ENCODE measurements at places on chromosomes 16 and 17. TPM values are rescaled to one million over a fixed set of nuclear protein-coding genes. Genes with fewer than 3 reads are reported as not detected.

Gene NT5C
- 48.8 TPM for total RNA-seq

Gene KRTAP4-9
- total RNA-seq, result not detected

- DNase-seq, result no peak
Observed at GRCh38 chr17:17087424-17088015, 45.3 kb downstream of the MPRIP start.

GRCh38 chr16:1093284-1094123 is 2.5 kb downstream of the C1QTNF8 start:
- DNase-seq, result peak; percentile 19

GRCh38 chr17:67481808-67482207 is 104.7 kb downstream of the PITPNC1 start:
- DNase-seq, result peak; percentile 77

DNA sequence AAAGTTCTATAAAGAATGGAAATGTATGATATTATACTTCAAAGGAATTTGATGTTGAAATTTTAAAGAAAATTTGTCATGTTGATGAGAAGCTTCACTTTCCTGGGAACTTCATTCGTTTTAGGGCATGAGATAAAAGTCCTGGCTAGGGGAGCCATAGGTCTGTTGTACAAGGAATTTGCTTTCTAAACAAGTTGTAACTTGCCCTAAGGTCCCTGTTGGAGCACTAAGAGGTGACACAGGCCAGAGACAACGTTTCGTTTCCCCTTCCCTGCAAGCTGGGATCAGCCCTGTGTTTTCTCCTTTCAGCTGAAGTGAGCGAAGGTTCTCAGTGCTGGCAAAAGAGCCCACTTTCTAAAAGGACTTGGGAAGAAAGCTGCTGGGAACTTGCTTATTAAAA is 16.6 kb downstream of the PLD6 start:
- DNase-seq, result no peak

Gene CHRNE
- total RNA-seq, result 3.6 TPM

DNA sequence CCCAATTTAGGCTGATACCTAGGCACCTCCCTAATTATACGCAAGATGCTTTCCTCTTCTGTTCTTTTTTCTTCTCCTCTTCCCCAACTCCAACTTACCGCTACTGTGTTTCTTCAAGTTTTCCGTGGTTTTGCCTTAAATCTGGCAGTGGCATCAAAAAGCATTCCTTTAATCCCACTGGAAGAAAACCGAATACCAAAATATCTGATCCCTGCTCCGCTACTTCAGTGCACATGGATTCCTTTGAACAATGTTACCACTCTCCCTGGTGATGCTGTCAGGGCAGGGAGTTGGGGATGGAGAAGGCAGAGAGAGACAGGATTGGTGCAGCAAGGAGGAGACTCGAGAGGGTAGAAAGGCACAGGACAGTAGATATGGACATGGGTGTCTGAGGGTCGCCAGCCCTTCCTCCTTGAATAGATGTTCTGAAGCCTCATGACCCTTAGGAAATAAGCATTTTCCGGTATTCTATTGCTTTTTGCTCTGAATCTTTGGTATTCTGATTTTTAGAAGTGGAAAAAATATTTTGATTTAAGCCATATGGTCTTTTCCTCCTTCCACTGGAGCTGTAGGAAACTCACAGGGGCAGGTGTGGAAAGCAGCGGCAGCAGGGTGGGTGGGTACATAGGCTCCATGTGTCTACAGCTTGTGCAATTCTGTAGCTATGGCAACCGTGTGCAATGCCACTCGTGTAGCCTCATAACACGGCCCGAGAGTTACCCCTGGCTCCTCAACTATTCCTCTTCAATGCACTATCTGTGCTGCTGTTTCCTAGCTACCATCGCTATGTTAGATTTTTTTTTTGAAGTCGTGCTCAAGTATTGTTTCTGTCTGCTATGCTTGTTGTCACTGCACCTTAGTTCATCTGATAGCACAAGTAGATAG is 32.3 kb upstream of the TANC2 start:
- no peak for DNase-seq

Gene ITGAX
- total RNA-seq, result 0.34 TPM

GRCh38 chr16:67112591-67113399 is 3.1 kb downstream of the PHAF1 start:
- DNase-seq, result peak; percentile 45

DNA sequence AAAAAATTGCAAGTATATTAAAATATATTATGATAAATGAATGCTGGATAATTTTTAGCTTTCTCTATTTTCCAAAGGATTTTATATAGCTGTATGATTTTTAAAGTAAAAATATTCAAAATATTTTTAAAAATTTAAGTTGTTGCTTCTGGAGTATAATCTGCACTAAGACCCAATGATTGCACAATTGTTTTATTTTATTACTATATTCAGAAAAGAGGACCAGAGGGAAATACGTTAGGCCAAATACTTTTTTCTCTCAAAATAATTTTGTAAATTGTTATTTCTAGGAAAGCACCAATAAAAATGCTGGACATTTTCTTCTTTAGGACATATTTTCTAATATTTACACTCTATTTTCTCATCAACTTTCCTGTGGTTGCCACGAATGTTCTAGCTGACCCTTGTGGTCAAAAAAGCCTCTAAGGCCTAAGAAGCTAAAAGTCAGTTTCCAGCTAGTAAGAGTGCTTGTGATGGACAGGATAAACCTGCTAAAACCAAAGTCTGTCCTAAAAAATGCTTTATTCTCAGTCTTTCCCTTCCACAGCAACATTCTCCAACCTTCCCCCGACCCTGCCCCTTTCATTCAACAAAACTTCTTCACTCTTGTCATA is 31.2 kb downstream of the MMD start:
- no peak for DNase-seq

- no peak for DNase-seq
Observed at GRCh38 chr17:2013994-2014317, 11.2 kb downstream of the RTN4RL1 start.

Gene PAQR4
- 9.4 TPM for total RNA-seq

Gene FBXW10B
- total RNA-seq, result 0.79 TPM

Gene TBC1D3
- total RNA-seq, result not detected

GRCh38 chr17:72267601-72268000 is 146.8 kb downstream of the SOX9 start:
- no peak for DNase-seq

Gene ATXN2L
- 74.3 TPM for total RNA-seq

DNA sequence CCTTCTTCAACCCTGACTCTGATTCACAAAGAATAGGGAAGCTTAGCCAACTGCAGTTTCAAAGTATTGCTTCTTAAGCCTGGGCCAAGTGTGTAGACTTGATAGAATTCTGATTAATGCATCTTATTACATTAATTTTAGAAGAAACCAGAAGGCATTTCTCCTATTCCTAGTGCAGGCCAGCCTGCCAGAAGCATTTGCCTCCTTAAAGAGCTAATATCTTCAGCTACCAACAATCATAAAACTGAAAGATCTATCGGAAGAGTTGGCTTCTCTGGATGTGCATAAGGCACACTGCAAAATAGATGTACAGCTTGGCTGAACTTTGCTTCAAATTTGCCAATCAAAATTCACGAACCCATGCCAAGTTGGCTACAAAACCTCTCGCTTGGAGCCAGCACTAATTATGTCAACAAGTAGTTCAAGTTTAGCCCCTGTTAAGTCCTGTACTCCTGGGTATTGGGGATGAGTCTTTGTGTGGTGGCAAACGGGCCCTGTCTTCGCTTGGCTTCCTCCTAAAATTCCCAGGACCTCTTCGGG is 717.8 kb downstream of the WWOX start:
- no peak for DNase-seq

GRCh38 chr17:81419886-81420768 is 24.9 kb downstream of the BAHCC1 start:
- DNase-seq, result no peak

DNA sequence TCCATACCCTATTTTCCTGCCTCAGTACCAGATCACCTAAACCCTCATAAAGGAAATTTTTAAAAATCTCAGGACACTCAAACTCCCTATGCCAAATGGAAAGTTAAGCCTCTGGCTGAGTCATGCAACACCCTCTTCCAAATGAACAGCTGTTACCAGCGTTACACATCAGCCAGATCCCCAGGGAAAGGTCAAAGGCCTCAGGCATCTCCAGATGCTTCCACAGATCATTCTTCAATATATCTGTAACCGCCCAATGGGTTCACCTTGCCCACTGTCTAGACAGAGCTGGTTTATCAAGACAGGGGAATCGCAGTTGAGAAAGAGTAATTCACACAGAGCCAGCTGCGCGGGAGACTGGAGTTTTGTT is 29.1 kb upstream of the SHCBP1 start:
- no peak for DNase-seq

GRCh38 chr17:64080174-64080618 is 49.7 kb downstream of the ERN1 start:
- DNase-seq, result no peak

Gene DPEP2
- total RNA-seq, result 2.9 TPM

- peak; percentile 63 for DNase-seq
Observed at GRCh38 chr17:63476854-63477479, at the start of gene ACE. ACE (plus strand) TSS chr17:63477061; CDS start chr17:63477095, 34 bp downstream.

- no peak for DNase-seq
Observed at GRCh38 chr16:10978871-10979446, 34.6 kb downstream of the CLEC16A start.

GRCh38 chr17:19492141-19492540 is 41.5 kb upstream of the SLC47A1 start:
- DNase-seq, result no peak

Gene KRT222
- 0.34 TPM for total RNA-seq

GRCh38 chr16:56938664-56939513 is 6.9 kb downstream of the HERPUD1 start:
- no peak for DNase-seq

Gene SGSM2
- total RNA-seq, result 52.6 TPM

- DNase-seq, result no peak
Observed at GRCh38 chr16:15610369-15610871, 32.5 kb downstream of the MARF1 start.

GRCh38 chr17:31476525-31477416 is 85.3 kb downstream of the RAB11FIP4 start:
- DNase-seq, result no peak

Gene NPB
- not detected for total RNA-seq

DNA sequence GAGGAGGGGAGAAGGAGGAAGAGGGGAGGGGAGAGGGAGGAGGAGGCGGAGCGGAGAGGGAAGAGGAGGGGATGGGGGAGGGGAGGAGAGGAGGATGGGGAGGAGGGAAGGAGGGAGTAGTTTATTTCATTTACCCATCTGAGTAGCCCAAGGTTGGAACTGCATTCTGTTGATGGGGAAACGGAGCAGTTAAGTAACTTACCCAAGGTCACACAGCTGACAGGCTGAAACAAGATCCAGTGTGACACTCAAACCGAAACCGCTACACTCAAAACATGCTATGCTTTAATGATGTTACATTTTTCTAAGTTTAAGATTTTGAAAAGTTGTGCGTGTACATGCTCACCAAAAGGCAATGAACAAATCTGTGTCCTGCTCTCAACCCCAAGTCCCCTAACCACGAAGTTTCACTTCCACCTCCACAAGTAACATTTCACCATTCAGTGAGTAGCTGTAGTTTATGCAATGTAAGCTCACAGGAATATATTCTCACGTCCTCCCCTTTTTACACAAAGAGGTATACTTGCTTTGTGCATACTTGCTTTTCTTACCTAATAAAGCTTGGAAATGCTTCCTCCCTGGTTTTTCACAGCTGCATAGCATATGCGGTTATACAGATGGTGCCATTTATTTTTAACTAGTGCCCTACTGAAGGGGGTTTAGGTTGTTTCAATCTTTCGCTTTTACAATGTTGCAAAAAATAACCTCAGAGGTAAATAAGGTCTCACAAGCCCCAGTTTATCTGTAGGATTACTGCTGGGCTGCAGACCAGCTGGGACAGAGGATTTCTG is 275.3 kb downstream of the PARN start:
- no peak for DNase-seq

Gene ATP2C2
- total RNA-seq, result not detected

DNA sequence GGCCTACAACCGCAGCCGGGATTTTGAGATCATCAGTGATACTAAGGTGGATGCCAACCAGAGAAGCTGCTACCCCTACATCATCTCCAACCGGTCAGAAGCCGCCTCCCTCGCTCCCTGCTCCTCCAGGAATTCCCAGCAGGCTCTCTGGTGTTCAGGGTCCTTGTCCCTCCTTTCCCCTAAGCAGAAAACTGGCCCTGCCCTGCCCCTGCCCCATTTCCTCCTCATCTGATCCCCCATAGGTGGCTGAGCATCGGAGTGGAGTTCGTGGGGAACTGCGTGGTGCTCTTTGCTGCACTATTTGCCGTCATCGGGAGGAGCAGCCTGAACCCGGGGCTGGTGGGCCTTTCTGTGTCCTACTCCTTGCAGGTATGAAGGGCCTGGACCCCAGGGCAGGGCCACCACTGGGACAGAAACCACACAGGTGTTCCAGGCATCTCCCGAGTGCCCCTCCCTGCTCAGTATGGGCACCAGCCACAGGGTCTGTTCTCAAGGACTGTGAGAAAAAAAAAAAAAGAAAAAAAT is 29.8 kb downstream of the ANKRD40 start:
- DNase-seq, result no peak

DNA sequence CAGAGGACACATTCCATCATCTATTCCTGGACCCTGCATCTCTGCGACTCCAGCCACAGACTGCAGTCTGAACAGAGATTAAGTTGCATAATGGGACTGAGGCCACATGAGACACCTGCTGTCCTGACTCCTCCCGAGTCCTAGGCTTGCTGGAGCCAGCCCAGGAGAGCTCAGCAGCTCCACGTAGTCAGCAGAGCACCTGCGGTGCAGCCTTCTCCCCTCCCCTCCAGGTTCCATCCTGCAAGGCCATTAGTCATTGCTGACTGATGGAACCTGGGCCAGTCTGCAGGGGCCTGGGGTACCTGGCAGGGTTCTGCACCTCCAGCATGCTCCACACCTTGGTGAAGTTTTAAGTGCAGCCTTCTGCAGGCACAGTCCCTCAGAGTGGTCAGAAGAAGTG is 76.7 kb downstream of the PLD6 start:
- no peak for DNase-seq

DNA sequence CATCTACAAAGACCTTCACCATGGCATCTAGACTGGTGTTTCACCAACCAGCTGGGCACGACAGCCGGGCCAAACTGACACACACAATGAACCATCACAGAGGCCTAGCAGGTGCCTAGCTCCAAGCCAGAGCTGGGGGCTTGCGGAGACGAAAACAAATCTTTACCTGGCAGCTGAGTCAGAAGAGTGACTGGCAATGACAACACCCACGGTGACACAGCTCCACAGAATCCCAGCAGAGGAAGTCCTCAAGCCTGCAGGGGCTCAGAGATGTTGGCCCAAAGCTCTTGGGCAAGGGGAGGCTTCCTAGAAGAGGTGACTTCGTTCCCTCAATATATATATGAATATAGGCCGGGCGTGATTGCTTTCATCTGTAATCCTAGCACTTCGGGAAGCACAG is 5.1 kb downstream of the MMP25 start:
- no peak for DNase-seq

- DNase-seq, result peak; percentile 44
Observed at GRCh38 chr17:21029036-21029435, 13.8 kb downstream of the USP22 start.

- DNase-seq, result no peak
Observed at GRCh38 chr16:852451-853185, 52.1 kb upstream of the GNG13 start.

Gene C16orf92
- not detected for total RNA-seq

GRCh38 chr17:72840019-72840418 is 252.5 kb downstream of the SLC39A11 start:
- DNase-seq, result no peak
